OCI-M1 (cell line): ENCODE measurements at places on chromosomes 3 and 15.

DNA sequence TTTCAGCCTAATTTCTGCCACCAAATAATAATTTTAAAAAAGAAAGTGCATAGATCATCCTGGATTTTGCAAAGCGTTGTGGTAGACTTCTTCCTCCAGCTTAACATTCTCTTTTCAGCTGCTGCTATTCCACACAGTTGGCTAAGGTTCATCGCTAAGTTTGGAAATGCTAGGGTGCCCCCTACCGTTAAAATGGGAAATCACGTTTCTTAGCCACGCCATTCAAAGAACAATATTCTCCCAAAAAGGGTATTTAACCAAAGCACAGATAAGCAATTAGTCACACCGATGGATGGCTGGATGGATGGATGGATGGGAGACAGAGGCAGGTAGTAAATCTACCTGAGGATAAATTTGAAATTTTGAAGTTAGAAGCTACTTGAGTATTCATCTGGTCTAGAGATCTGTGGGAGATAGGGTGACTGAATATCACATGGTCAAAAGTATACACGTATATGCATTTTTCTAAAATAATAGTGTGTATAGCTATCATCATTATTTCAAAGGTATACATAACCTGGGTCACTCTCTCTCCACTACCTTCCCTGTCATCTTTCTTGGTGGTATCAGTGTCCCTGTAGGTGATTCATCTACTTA, 67.2 kb downstream of the EFHB start:
- DNase-seq, result peak; percentile 84

DNA sequence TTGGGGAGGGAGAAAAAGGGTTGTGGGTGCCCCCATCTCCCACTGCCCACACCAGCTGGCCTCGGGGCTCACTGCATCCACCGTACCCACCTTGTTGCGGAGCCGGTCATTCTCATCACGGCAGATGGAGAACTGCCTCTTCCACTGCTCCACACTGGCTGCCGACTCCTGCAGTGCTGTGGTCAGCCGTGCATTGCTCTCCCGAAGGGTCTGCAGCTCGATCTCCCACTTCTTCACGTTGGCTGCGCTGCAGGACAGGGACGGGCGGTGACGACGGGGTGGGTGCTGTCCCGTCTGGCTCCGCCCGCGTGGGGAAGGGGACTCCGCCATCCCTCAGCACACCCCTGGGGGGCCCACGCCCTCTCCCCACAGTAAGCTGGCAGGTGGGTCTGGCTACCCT, 45.1 kb downstream of the WHAMM start:
- DNase-seq, result no peak

- DNase-seq, result peak; percentile 19
Observed at GRCh38 chr3:195147649-195148080, 123.3 kb downstream of the XXYLT1 start.

DNA sequence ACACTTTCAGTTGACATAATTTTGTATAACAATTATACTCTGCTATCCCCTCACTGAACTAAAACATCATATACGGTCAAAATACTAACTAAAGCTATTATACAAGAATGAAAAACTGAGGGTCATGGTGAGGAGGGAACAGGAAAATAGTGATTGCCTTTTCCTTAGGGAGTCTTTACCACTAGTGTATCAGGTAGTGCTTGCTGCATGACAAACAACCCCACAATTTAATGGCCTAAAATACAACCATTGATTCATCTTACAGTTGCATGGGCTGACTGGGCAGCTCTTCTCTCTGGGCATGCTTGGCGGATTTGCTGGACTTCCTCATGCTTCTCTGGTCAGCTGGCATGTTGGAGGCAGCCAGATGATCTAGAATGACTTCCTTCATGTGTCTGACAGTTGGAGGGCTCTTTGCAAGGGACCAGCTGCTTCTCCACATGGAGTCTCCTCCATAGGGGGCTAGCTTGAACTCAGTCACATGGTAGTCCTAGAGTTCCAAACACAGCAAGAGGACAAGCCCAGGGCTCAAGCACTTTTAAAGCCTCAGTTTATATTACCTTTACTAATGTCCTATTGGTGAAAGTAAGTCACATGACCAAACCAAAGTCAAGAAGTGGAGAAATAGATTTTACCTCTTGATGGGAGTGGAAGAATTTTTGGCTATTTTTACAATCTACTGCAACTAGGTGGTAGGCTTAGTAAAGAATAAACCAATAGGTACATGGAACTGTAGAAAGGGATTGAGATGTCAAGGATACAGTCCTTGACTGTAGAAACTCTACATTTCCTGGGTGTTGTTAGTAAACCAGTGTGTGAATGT, 18.8 kb downstream of the THAP10 start:
- DNase-seq, result no peak

DNA sequence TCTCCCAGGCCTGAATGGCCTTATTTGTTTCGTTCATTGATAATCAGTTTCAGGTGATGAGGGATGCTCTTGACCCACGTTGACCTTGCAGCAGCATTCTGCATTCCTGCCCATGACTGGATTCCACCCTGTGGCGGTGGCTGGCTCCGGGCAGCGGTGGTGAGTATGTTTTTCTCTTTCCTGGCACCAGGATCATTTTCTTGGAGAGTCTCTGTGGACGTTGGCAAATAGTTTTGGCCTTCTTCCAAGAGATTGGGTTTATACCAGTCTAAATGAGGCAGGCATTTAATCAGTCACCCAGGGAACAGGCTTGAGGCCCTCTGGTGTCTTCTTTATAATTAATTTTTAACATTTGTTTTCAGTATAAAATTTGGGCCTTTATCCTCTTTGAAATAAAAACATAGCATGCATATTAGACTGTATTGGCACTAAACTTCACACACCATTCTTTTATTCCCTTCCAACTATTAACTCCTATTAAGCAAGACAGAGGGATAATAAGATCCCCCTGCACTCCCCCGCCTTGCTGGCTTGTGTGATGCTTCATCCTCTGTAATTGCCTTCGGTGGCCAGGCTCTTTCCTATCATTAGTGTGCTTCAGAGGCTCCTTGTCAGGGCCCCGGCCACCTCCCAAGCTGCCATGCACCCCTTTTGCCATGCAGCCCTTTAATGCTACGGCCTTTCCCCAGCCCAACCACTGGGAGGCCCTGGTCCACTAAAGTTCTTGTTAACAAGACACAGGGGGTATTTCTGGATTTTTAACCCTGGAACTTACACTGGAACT, 176.2 kb upstream of the TOPAZ1 start:
- DNase-seq, result no peak

DNA sequence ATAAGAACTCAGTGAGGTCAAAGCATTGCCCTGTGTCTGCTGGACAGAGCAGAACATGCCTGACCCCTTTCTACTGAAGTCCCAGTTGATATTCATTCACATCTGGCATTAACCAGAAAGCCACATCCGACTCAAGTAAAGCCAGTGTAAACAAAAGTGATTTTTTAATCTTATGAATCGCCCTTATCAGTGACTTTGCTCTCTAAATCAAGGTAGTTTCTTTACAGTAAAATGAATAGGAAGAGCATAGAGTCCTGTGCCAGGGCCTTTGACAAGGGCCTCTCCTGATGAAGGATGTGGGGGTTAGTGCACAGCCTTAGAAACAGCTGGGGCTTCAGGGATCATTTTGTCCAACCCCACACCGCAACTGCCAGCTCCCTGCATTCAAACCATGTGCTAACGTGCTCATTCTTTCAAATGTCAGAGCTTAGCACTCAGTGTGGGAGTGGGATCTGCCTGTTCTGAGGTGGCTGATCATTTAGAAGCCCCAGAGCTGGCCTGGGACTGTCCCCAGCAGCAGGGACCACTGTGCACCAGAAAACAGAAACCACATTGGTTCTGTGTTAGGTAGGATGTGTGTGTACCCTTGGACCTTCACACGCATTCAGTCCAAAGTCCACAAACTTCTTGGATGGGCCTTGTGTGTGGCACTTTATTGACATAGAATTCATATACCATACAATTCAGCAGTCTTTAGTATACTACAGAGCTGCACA, 55.3 kb downstream of the CCR4 start:
- DNase-seq, result no peak

- no peak for DNase-seq
Observed at GRCh38 chr15:63473749-63473998, 30.7 kb upstream of the USP3 start.

DNA sequence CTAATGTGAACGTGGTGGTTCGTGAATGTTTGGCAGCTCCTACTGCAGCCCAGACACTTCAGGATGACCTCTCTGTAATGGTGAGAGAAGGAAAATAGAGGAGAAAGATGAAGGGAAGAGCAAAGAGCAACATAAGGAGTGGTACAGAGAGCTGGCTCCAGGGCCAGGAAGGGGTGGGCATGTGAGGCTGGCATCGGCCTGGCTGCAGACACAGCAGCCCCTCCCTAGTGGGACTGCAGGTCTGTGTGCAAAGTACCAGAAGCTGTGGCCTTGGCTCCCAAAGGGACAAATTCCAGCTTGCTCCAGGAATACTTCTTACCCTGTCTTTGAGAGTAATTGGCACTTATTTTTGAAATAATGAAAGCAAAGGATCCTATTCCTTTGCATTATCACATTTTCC, 10.0 kb downstream of the FSTL1 start:
- DNase-seq, result no peak

GRCh38 chr3:192947421-192947820, 29.8 kb upstream of the MB21D2 start:
- no peak for DNase-seq

GRCh38 chr15:69311319-69311721, 12.6 kb downstream of the PAQR5 start:
- no peak for DNase-seq

- DNase-seq, result no peak
Observed at GRCh38 chr3:49134471-49135265, 1.8 kb upstream of the LAMB2 start.

DNA sequence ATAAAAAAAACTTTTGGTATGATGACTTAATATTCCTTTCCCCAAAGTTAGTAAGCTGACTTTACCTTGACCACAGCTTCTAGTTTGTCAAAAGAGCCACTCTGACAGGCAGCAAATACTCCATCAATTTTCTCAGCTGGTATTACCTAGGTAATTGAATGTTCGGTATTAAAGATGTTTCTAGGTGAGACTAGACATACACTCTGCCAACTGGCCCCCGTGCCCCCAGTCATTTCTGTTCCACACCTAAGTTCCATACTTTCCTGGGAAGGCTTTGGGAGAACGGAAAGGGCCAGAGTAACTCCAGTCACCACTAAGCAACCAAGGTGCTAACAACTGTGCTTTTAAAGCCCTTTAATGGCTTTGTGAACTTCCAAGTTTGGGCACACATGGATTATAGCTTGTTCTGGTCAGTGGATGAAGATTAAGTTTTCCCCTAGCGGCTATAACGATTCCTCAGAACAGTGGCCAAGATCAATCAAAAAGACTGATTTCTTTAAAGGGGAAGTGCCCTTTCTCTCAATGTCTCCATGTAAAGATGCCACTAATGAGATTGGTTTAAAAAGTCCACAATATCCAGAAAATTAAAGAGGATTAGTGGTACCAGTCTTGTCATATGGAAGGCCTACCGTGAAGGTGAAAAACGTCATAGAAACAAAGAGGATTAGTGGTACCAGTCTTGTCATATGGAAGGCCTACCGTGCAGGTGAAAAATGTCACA, 7.0 kb downstream of the EIF4A2 start:
- DNase-seq, result peak; percentile 57

GRCh38 chr15:54605043-54605442, 591.7 kb downstream of the RSL24D1 start:
- DNase-seq, result no peak

DNA sequence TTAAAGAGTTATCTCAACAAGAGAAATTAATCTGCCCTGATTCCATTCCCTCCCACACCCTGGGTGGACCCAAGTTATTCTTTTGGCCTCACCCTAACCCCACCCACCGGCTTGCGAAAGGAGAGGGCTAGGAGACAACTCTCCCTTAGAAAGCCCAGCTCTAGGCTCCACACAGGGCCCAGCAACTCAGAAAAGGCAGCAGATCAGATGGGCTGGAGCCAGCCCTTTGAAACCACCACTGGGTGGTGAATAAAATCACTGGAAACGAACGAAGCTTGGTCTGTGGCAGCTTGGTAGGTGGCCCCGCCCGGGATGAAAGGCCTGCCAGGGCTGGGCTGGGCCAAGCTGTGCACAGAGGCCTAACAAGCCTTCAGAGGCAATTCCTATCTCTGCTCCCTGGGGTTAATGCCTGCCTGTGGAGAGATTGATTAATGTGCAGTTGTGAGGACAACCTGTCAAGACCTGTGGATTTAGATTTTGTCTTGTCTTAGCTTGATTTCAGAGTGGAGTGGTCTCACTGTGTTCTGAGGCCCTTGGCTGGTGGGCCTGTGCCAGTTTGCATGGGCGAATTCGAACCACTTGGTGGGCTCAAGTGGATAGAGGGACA, 38.8 kb downstream of the BHLHE40 start:
- DNase-seq, result peak; percentile 74

GRCh38 chr3:162398554-162398953, 901.9 kb downstream of the OTOL1 start:
- DNase-seq, result no peak

GRCh38 chr15:67745073-67746006, 80.0 kb upstream of the SKOR1 start:
- peak; percentile 76 for DNase-seq

GRCh38 chr3:134294302-134295280, 43.9 kb upstream of the RYK start:
- DNase-seq, result no peak

GRCh38 chr3:62007036-62007435, 366.3 kb downstream of the FEZF2 start:
- no peak for DNase-seq

GRCh38 chr15:65771870-65772269, 20.2 kb downstream of the DENND4A start:
- no peak for DNase-seq

- no peak for DNase-seq
Observed at GRCh38 chr3:89787485-89787884, 680.1 kb downstream of the EPHA3 start.

GRCh38 chr15:90062462-90062932, 39.8 kb downstream of the IDH2 start:
- DNase-seq, result no peak

- DNase-seq, result no peak
Observed at GRCh38 chr15:81293728-81294515, 30.0 kb downstream of the STARD5 start.

- DNase-seq, result no peak
Observed at GRCh38 chr3:16908016-16908807, 23.5 kb downstream of the PLCL2 start.

GRCh38 chr15:57129064-57129463, 210.6 kb downstream of the TCF12 start:
- DNase-seq, result no peak

DNA sequence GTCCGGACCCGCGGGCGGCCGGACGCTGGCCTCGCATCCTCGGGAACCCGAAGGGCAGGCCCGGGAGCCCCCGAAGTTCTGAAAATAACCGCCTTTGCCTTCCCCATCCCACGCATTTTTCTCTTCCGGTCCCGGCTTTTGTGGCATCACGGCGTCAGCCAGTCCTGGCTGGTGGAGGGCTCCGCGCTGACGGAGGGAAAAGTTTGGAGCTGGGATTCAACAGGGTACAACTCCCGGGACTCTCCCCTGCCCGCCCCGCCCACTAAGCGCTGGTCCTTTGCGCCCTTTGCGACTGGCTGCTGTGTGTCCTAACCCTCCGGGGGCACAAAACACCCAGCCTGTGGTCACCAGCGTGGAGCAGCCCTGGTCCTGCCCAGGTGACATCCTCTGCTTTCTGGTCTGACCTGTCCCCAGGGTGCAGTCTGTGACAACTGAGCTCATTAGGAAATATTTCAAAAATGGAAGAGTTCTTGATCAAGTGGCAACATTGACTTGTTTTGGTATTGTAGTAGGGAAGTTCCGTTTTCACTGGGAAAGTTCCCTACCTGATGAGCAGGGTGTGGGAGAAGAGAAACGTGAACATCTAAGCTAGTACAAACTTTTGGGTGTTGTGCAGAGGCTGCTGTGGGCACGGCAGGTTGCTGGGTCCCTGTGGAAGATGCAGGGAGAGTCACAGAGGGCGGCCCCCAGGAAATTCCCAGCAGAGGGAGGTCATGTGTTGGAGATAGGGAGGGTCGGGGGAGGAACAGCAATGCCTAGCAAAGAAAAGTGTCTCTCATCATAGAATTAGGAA, 775 bp downstream of the ARNT2 start:
- no peak for DNase-seq
